ENCODE measurements at places on chromosomes 16 and 17.

GRCh38 chr16:72270531-72270930 lies 98.6 kb upstream of the PMFBP1 start:
- DNase-seq: no peak

GRCh38 chr16:54027062-54027461 lies 259.5 kb downstream of the IRX3 start:
- DNase-seq: no peak

DNA sequence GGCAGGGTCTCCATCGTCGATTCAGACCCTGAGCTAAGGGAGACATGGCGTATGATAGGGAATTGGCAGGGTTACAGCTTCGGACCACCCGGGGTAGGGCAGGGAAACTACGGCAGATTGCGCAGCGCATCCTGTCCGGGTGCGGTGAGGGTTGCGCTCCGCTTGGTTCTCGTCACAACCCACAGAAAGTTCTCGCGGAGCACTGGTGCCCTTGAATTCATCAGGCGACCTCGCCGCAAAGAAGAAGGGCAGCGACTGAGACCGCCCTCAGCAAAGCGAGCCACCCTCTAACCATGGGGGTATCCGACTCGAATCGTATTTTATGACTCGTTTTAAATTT lies 1.2 kb downstream of the HS3ST3B1 start:
- DNase-seq: peak; percentile 68

- DNase-seq: no peak
These were observed 21.8 kb downstream of the CLEC16A start for GRCh38 chr16:10966129-10966528.

DNA sequence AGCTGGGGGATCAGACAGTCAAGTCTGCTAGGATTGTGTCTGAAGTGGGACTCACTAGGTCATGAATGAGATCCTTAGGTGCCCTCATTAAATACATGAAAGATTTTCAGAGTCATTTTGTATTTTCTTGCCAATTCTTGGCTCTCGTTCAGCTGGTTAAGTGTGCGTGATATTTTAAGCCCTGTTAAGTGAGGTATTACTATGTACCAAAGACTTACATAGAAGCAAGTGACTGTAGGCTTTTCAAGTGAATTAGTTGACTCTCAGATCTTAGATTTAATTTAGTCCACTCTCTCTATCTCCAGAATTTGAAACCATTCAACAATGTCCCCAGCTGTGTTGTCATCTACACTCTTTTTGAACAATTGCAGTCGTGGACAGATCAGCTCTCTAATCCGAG lies 219.4 kb downstream of the FOXL1 start:
- DNase-seq: no peak

- DNase-seq: no peak
These were observed 39.4 kb downstream of the HS3ST3A1 start for GRCh38 chr17:13562271-13562800.

DNA sequence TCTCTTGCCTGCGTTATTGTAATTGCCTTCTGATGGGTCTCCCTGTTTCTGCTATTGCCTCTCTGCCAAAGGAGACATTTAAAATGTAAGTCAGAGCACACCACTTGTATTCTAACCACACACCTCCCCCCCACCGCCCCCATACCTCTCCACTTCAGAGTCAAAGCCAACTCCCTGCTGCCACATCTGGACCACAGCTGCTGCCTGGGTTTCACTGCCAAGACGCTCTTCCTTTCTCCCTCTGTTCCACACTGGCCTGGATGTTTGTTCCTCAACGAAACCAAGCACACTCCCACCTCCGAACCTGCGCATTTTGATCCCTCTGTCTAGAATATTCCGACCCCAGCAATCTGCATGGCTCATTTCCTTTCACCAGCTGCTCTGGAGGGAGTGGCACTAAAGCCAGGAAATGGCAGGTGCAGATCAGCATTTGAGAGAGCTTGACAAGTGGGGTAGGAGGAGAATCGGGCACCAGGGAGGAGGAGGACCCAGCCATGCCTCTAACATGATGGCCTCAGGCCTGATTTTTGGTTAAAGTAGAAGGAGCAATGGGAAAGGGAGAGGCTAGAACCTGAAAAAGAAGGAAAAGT lies 92.4 kb upstream of the HS3ST2 start:
- no peak for DNase-seq

GRCh38 chr16:84141143-84141670 lies 3.8 kb downstream of the HSDL1 start:
- DNase-seq: peak; percentile 33

GRCh38 chr16:90018652-90019542 lies at the start of gene DBNDD1:
Gene DBNDD1 (minus strand): TSS chr16:90019456. CDS start chr16:90019341, 115 bp downstream.
- DNase-seq: no peak

- no peak for DNase-seq
These were observed 136.5 kb downstream of the CMIP start for GRCh38 chr16:81581107-81581506.

DNA sequence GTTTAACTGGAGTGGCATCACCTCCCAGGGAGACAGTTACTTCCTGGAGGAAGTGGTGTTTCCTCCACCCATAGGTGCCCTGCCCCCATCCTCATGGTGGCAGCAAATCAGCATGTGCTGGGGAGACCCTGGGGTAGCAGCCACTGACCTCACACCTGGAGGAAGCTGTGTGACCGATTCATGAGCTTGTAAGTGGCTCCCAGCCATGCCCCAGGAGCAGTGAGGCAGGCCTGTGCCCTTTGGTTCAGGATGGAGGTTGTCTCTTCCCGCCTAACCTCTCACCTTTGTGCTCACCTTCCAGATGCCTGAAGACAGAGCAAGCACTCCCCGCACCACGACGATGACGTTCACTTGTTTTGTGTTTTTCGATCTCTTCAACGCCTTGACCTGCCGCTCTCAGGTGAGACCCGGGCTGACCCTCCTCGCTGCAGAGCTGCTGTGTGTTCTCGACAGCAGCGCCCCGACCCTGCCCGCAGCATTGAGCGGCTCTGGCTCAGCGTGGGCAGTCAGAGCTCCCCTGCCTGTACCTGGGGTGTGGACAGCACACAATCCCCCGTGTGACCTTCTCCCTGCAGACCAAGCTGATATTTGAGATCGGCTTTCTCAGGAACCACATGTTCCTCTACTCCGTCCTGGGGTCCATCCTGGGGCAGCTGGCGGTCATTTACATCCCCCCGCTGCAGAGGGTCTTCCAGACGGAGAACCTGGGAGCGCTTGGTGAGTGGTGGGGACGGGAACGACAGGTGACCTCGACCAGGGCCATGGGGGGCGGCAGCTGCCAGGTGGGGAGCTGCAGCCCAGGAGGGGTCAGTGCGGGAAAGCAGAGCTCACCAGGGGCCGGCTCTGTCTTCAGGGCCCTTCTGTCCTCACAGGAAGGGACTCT lies 42.8 kb downstream of the MEAK7 start:
- DNase-seq: no peak

DNA sequence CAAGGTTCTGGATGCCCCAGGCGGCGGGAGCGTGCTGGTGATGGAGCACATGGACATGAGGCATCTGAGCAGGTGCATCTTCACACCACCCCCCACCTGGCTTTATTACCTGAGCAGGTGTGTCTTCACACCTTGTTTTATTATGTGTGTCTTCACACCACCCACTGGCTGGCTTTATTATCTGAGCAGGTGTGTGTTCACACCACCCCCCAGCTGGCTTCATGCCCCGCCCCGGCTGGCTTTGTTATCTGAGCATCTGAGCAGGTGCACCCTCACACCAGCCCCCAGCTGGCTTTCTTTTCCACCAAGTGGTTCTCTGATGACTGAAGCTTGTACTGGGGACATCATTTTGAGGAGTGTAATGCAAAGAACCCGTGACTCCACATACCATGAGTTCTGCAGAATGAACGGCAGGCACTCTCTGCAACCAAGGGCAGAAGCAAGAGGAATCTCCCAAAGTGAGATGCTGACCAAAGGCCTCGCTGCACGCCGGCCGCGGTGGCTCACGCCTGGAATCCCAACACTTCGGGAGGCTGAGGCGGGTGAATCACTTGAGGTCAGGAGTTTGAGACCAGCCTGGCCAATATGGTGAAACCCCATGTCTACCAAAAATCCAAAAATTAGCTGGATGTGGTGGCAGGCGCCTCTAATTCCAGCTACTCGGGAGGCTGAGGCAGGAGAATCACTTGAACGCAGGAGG lies 2.6 kb downstream of the FN3KRP start:
- DNase-seq: no peak

DNA sequence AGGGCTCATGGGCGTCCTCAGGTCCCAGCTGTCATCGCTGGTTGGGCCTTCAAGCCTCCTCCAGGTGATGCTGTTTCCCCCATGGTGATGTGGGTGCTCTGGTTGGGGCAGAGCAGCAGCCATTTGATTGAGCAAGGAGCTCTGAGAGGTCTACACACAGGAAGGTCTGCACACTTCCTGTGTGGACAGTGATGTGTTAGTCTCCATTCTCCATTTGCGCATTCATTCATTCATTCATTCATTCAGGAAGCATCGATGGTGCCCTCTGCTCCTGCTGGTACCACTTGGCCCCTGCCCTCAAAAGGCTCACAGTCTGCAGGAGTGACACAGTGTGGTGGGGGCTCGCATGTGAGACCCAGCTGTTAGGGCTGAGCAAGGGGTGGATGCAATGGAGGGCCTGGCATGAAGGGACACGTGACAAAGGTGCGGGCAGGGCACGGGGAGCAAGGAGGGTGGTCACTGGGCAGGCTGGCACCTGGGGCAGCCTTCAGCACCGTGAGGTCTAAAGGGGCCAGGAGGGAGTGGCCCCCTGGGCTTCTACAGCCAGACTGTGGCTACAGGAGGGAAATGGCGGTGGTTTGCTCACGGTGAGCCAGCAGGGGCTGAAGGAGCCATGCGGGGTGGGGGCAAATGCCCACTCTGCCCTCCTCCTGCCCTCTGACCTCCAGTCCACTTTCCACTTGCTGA lies 1.5 kb downstream of the ADGRG3 start:
- no peak for DNase-seq

DNA sequence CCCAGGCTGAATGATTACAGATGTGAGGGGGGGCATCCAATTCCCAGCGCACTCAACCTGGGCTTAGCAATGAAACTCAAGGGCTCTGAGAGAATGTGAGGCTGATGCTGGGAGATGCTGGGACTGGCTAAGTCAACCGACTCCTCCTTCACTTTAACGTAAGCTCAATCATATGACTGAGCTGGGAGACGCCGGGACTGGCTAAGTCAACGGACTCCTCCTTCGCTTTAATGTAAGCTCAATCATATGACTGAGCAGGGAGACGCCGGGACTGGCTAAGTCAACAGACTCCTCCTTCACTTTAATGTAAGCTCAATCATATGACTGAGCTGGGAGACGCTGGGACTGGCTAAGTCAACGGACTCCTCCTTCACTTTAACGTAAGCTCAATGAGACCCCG lies 179.4 kb downstream of the VPS53 start:
- no peak for DNase-seq

GRCh38 chr16:85126705-85127378 lies 14.6 kb upstream of the CIBAR2 start:
- DNase-seq: no peak

DNA sequence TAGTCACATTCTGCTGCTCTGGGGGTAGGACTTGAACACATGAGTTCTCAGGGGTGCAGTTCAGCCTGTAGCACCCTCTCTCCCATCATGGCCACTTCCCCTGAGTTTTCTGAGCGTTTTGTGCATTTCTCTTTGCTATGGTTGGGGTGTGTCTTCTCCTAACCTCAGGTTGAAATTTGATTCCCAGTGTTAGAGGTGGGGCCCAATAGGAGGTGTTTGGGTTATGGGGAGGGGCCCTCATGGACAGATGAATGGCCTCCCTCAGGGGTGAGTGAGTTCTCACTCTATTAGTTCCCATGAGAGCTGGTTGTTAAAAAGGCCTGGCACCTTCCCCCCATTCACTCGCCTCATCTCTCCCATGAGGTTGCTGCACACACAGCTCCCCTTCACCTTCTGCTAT lies 101.1 kb downstream of the FOXL1 start:
- no peak for DNase-seq

GRCh38 chr16:64362193-64362592 lies 759.7 kb downstream of the CDH11 start:
- no peak for DNase-seq

DNA sequence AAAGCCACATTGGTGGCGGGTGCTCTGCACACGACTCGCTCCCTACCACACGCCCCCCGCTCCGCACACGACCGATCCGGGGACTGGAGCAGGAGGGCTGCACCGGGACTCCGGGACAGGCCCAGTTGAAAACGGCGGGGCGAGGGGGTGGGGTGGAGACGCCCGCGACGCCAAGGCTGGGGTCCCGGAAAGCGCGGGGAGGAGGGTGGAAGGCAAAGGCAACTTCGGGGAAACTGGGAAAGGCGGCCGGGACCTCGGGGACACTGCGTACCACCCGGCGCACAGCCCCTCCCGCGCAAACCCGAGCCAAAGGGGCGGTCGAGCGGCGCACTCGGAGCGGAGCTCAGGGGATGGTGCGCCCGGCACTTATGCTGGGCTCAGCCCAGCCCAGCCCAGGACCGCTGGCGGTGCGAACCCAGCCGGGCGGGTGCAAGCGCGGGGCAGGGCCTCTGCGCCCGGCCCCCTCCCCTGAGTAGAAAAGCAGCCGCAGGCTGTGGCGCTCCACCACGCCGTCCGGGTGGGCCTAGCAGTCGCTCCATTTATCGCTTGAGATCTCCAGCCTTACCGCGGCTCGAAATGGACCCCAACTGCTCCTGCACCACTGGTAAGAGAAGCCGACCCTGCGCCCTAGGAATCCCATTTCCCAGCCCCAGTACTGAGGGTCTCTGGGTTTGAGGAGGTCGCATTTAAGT lies at the start of gene MT1M:
MT1M (plus strand) TSS at position 504 of the 692 bp plus-strand sequence; CDS start at position 577, 73 bp downstream.
- no peak for DNase-seq

DNA sequence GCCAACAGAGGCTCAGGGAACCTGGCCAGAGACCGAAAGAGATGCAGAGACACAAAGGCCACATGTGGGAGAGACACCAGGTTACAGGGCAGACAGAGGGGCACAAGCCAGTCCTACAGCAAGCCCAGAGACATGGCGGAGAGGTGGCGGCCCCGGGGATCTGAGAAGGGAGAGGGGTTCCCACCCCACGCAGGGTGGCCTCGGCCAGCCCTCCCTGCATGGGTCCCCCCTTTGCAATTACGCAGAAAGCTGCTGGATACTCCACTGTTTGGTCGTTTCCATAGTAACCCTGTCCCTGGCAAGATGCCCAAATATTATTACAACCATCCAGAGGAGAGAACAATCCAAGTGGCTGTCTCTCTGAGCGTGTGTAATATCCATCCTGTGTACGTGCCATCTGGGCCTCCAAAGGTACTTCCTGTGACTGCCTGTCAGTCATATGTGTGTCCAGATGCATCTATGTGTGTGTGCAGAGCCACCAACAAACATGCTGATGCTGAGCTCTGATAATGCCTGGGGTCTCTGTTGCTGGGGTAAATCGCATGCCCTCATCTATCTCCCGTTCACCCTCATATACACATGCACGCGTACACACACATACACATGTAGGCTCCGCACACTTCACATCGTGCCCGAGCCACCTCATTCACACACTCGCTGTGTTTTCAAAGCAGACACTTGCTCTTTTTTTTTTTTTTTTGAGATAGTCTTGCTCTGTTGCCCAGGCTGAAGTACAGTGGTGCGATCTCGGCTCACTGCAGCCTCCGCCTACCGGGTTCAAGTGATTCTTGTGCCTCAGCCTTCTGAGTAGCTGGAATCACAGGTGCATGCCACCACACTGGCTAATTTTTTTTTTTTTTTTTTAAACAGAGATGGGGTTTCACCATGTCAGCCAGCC lies 5.5 kb downstream of the PCGF2 start:
- DNase-seq: no peak

GRCh38 chr17:37430051-37430627 lies 23.5 kb downstream of the TADA2A start:
- no peak for DNase-seq
